ENCODE measurements at places on chromosomes 3 and 15.

DNA sequence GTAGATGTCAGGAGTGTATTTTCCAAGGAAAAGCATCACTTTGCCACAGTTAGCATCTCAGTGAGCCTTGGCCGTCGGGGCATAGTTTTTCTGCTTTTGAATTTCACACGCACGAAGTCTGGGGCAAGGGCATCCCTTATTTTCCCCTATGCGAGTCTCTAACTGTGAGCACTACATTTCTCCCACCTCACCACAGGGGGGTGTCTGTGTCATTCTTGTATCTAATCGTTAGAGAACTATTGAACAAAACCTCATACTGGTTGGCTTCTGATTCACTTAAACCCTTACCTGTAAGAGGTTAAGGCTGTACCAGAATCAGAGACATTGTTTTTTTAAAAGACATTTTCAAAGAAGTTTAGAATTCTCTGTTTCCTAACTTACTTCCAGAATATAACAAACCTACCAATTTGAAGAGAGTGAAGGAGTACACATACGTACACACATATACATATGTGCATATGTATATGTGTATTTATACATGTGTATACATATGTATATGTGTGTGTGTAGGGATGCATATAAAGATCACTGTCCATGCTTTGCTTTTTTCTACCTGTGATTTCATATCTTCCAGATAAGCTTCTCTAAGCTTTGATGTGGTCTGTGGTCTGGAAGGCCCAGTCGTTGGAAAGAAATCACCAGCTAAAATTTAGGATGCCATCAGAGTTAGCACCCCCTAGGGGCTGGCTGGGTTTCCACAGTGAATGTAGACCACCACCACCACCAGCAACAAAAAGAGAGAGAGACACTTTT, 49.4 kb downstream of the MYZAP start:
- DNase-seq: peak; percentile 40

GRCh38 chr3:150472421-150472820, 64.3 kb downstream of the TSC22D2 start:
- no peak for DNase-seq

- no peak for DNase-seq
These were observed 123.9 kb downstream of the FOXB1 start for GRCh38 chr15:60128000-60128376.

DNA sequence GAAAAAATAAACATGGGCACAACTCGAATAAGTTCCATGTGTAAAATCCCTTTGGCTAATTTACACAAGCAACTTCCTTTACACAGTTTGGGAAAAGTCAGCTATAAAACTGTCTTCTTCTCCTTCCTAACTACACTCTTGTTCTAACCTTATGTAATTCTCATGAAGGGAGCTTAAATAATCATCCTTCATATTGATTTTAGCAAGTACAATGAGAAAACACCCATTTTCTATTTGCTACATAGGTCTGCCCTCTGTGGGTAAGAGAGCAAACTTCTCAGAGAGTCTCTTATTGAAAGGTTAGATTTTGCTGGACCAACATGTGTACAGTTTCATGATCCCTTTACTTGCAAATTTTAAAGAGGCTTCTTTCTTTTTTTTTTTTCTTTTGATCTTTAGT, 398.5 kb downstream of the ROBO1 start:
- DNase-seq: no peak

DNA sequence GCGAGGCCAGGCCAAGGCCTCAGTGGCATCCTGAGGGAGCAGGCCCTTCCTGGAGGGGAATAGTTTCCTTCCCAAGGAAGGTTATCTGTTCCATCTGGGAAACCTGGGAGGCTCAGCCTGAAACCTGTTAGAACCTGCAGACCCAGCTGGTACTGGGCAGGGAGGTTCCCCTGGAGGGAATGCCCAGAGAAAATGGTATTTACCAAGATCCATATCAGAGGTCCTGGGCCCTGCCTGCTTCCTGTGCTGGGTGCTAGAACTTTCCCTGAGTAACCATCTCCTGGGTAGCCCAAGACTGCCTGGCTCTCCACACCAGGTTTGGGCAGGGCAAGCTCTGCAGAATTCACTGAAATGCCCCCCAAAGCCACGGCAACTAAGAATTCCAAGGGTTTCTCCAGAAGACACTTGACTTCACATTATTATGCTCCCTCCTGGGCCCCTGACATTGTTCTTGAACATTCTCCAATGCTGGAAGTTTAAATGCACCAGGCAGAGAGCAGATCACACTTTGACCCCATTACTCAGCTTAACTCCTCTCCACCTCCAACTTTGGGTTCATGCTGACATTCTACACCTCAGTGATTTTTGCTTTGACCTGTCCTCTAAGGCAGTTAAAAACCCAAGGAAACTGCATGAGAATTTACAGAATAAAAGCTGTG, 2.0 kb downstream of the CA12 start:
- DNase-seq: no peak

DNA sequence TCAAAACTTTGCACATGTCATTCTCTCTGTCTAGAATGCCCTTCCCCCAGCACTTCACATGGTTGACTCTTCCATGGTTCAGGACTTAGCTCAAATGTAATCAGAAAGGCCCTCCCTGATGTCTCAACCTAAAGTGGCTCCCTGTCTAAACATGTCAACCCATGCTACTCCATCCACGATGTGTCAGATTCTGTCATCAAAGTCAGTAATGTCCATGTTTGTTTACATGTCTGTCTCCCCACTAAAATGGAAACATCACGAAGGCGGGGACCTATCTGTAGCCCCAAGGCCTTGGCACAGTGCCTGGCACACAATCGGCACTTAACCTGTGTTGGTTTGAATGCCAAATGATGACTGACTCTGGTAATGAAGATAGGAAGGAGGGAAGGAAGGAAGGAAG, 20.8 kb upstream of the SNTN start:
- DNase-seq: no peak

DNA sequence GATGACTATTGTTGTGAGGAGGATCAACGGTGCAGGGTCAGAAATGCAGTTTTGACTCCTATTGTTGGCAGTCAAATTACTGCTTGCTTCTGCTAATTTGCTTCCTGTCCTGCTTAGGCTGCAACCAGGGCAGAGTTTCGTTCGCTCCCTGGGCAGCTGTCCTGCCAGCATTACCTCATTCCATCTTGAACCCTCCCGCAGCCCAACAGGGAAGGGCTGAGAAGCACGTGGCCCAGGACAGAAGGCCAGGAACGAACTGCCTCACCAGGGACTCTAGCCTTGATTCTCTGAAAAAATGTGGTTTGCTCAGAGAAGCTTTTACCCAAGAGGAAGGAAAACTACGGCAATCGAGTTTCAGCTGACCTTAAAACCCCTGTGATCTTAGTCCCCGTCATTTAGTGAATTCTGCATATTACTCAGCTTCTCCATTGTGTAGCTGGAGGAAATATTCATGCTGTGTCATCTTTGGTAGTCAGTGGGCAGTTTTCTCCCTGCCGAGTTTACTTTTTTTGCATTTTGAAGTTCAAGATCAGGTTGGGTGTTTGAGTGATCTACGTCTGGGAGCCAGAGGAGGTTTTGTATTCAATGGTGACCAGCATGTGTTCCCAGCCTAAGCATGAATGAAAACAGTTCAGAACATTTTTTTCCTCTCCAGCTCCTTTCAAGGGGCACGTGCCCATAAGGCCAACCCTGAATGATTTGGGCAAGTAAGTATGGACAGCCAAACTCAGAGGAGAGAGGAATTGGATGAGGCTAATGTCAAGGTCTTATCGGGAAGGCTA, 23.0 kb downstream of the TLNRD1 start:
- no peak for DNase-seq

DNA sequence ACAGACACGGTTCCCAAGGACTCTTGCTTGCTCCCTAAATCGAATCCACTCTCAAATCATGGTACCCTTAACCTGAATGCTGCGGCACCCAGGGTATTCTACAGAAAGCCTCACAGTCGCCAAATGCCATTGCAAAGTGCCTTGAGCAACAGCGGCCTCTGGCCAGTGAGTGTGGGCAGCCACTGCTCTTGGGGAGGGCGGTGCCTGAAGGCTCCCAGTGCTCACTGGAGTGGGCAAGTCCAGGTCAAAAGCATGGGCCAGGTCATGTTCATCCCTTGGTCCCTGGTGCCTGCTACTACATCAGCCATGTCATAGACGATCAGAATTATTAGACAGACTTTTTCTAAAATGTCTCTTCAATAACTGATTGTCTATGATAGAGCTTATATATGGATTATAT, 82.5 kb downstream of the ADAMTS17 start:
- DNase-seq: no peak

DNA sequence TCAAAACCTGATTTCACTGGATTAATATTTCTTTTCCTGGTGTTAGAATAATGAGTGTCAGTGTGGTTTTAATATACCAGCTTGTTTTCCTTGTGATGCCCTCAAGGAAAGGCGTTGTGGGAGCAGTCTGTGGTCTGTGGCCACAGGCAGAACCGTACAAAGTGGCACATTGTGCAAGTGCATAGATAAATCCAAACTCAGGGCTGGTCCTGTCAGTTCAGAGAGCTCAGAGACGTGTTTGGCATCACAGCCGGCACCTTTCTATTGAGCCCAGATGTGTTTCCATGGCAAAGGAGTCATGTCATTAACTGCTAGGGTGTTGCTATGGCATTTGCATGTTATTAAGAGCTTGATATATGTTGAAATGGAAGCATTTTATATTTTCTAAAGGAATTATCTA, 289.9 kb upstream of the RASGRP1 start:
- no peak for DNase-seq

DNA sequence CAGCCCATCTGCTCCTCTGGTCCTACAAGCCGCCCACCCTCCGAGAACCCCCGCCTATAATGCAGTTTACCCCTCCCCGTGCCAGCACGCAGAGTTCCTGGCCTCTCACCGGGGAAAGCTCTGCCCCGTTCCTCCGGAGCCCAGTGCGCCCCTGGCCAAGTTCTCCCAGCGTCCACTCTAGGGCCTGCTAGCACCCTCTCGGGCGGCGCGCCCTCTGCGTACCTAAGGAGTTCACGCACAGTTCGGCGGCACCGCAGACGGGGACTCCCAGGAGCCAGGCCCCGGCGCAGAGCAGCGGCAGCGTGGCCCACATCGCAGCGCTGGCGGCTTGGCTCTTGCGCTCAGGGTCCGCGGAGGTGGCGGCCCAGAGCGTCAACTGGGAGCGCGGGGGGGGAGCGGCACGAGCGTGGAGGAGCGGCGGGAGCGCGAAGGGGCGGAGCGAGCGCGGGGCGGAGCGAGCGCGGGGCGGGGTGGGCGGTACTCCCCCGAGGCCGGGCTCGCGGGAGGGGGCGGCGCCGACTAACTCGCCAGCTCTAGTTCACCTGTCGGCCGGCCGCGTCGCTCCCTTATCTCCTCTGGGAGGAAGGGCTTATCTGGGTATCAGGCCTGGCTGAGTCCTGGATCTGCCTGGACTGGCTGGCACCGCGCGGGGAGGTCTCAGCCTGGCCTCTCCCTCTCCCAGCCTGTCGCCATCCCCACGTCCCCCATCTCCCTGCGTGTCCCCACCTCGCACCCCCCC, at the start of gene CTSH:
TSS of gene CTSH (minus strand) at position 378 of the 739 bp plus-strand sequence. CDS start at position 313, 65 bp downstream.
- peak; percentile 88 for DNase-seq

GRCh38 chr3:150327678-150328653, 80.1 kb upstream of the TSC22D2 start:
- no peak for DNase-seq

- no peak for DNase-seq
These were observed 48.6 kb upstream of the FLNB start for GRCh38 chr3:57959423-57960173.

DNA sequence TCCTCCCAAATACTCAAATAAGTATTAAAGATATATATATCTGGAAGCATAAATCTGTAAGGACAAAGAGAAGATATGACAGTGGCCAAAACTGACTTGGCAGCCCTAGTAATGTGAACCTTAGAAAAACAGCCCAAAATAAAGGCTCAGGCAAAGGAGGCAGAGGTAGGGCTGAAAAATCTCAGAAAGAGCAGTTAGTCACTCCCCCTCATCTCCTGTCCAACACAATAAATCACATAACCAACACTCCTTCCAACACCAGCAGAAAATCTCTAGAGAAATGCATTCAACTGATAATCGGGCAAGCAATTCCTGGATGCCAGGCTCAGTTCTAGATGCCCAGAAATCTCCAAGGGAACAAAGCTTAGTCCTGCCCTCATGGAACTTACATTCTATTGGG, 22.1 kb upstream of the CHRM5 start:
- no peak for DNase-seq

DNA sequence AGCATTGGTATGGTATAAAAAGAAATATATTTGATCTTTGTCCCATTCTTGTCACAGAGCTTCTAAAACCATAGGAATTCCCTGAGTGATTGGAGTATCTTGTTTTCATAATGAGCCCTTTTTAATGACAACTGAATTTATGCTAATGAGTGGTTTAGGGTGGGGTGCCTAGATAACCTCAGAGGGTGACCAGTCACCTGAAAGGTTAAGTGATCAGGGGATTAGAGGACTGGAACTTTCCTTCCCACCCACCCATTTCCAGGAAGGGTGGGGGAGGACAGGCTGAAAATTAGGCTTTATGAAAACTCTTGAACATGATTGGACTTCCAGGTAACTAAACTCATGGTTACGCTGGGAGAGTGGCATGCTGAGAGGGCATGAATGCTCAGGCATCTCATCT, 8.5 kb downstream of the MFN1 start:
- no peak for DNase-seq

GRCh38 chr3:132857317-132857716, 135.1 kb upstream of the NPHP3 start:
- DNase-seq: no peak

DNA sequence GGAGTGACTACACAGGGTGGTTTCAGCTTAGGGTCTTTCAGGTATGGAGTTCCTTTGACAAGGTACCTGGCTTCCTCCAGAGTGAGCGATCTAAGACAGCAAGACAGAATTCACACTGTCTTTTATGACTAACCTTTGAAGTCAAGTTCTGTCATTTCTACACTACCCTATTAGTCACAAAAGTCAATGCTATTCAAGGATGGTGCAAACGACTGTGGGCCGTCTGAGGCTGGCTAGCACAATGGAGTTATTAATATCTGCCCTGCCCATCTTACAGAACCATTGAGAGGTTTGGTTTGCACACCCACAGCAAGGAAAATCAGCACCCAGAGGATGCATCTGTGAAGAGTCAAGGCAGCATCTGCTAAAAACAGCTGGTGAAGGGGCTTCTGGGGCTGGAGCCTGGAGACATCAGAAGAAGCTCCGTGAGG, 62.9 kb upstream of the XCR1 start:
- DNase-seq: no peak

DNA sequence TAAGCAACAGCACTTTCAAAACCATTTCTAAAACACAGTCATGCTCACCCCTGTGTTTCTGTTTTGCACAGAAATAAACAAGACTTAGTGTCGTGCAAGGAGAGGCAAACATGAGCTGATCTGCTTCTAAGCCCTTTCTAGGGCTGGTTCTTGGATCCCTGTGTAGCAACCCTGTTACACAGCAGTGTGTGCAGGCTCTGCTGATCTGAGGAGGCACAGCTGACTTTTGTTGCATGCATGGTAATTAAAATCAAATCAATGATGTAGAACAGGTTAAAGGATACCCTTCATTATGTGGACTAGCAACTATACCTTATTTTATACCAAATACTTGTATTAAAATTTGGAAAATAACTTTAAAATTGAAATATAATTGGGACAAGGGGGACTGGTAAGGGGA, 234.8 kb downstream of the PDZRN3 start:
- DNase-seq: no peak

- no peak for DNase-seq
These were observed 288.1 kb upstream of the LRRFIP2 start for GRCh38 chr3:37462452-37462851.
